ENCODE measurements at places on chromosomes 1 and 21. TPM values are rescaled to one million over a fixed set of nuclear protein-coding genes. Genes with fewer than 3 reads are reported as not detected.

Gene PTPN22
- 6.6 TPM for total RNA-seq

GRCh38 chr1:68339505-68339904 lies 107.2 kb upstream of the WLS start:
- no peak overlapping the region for H3K4me3 ChIP-seq
- peaks cover 3% of the 10 kb centered on the region for H3K4me1 ChIP-seq
- DNase-seq = no peak
- H3K27ac ChIP-seq = no peak overlapping the region

Gene OLIG2
- total RNA-seq = not detected

DNA sequence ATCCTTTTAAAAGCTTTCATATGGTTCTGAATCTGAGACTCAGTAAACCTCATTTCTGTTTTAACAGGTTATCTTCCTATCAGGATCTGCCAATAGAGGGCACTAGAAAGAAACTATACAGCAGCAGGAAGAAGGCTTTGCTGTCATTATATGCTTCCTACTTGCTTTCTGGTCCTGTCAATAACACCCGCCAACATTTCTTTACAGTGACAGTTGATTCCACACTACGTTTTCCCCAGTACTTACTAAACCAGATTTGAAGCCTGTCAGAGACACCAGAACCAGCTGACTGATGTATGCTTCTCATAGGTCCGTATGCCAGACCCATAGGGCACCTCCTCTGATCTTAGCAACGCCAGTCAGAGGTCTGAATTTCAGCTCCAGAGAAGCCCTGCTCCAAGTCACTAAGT lies 341.0 kb upstream of the NEGR1 start:
- H3K27ac ChIP-seq = no peak overlapping the region
- no peak for DNase-seq
- no peaks in the 10 kb centered on the region for H3K27me3 ChIP-seq
- peak overlapping the region; percentile 71 for H3K4me3 ChIP-seq
- H3K36me3 ChIP-seq = no peaks in the 10 kb centered on the region

- H3K27ac ChIP-seq = no peak within 1 kb of the TSS
- peaks cover 12% of the 10 kb centered on the region for H3K4me1 ChIP-seq
- no peak for DNase-seq
- no peaks in the 10 kb centered on the region for H3K36me3 ChIP-seq
Observed at GRCh38 chr1:207454046-207454964, at the start of gene CR2. CR2 (plus strand) TSS chr1:207454328; CDS start chr1:207454419, 91 bp downstream.

- H3K4me1 ChIP-seq = no peaks in the 10 kb centered on the region
- DNase-seq = no peak
- no peak overlapping the region for H3K4me3 ChIP-seq
- H3K27me3 ChIP-seq = no peaks in the 10 kb centered on the region
- no peaks in the 10 kb centered on the region for H3K36me3 ChIP-seq
Observed at GRCh38 chr1:55775007-55775406, 559.8 kb upstream of the USP24 start.

Gene TSSK3
- total RNA-seq = 1.1 TPM

Gene RASSF5
- 22.8 TPM for total RNA-seq

Gene SELL
- total RNA-seq = 8.5 TPM

Gene FAM110D
- 10.6 TPM for total RNA-seq

GRCh38 chr1:173355281-173356031 lies 121.7 kb upstream of the PRDX6 start:
- no peaks in the 10 kb centered on the region for H3K27me3 ChIP-seq
- no peak overlapping the region for H3K4me3 ChIP-seq
- no peak overlapping the region for H3K27ac ChIP-seq

Gene ARHGEF10L
- total RNA-seq = 226 TPM

GRCh38 chr1:35448344-35448801 lies 108.8 kb downstream of the KIAA0319L start:
- H3K4me3 ChIP-seq = no peak overlapping the region
- no peak overlapping the region for H3K27ac ChIP-seq
- DNase-seq = no peak
- peaks cover 16% of the 10 kb centered on the region for H3K4me1 ChIP-seq
- no peaks in the 10 kb centered on the region for H3K27me3 ChIP-seq

DNA sequence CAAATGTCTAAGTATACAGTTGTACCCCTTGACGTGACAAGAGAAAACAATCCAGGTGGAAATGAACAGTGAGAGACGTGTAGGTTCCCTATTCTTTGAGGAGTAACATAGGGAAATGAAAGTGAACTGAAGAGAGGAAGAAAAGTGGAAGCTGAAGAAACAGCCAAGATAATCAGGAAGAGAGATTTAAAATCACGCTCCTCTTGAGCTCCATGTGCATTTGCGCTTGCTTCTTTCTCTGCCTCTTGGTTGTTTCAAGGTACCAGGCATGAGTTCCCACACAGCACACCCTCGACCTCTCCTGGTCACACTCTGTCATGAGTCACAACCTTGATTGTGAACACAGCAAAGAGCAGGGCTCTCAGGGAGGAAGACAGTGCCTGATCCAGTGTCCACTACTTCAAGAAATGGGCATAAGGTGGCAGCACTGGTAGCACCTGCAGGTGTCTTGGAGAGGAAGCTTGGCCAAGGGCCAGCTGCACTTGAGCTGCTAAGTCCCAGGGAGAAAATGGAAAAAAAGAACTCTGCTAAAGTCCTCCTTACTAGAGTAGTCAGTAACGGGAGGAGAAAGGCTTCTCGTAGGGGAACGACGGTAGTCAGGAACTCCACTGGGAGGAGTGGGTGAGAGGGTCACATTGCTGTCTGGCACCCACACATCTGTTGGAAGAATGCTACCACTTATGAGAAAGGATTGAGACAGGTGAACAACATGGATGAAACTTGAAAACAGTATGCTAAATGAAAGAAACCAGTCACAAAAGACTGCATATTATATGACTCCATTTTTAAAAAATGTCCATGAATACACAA lies 18.3 kb upstream of the ARID1A start:
- no peak for DNase-seq
- no peaks in the 10 kb centered on the region for H3K36me3 ChIP-seq
- no peaks in the 10 kb centered on the region for H3K27me3 ChIP-seq
- H3K4me3 ChIP-seq = peak overlapping the region; percentile 61
- peaks cover 3% of the 10 kb centered on the region for H3K4me1 ChIP-seq
- peak overlapping the region; percentile 18 for H3K27ac ChIP-seq

GRCh38 chr1:167999877-168000276 lies 63.0 kb upstream of the MPC2 start:
- no peak for DNase-seq
- no peak overlapping the region for H3K4me3 ChIP-seq
- peaks cover 6% of the 10 kb centered on the region for H3K4me1 ChIP-seq
- H3K36me3 ChIP-seq = peaks cover 16% of the 10 kb centered on the region
- no peak overlapping the region for H3K27ac ChIP-seq
- no peaks in the 10 kb centered on the region for H3K27me3 ChIP-seq

DNA sequence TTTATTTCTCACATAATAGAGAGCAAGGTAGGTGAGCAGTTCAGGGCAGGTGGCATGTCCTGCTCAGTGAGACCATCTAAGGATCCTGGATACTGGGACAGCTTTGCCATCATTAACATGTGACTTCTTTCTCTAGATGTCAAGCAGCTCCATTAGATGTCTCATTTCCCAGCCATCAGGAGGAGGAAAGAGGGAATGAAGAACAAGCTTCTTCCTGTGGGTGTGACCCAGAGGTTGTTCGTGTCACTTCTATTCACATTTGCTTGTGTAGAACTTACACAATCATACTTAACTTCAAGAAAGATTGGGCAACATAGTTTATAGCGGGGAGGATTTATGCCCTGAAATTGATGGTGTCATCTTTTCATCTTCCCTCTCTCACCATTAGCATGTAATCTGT lies 169.2 kb upstream of the B3GALT2 start:
- no peak for DNase-seq
- H3K36me3 ChIP-seq = no peaks in the 10 kb centered on the region
- no peaks in the 10 kb centered on the region for H3K27me3 ChIP-seq
- no peak overlapping the region for H3K4me3 ChIP-seq
- no peaks in the 10 kb centered on the region for H3K4me1 ChIP-seq
- no peak overlapping the region for H3K27ac ChIP-seq

GRCh38 chr21:42518215-42518614 lies 4.6 kb downstream of the SLC37A1 start:
- H3K36me3 ChIP-seq = no peaks in the 10 kb centered on the region
- H3K4me3 ChIP-seq = no peak overlapping the region
- H3K4me1 ChIP-seq = peaks cover 13% of the 10 kb centered on the region
- H3K27me3 ChIP-seq = no peaks in the 10 kb centered on the region

Gene PLA2G2A
- 200 TPM for total RNA-seq
